HFFc6 (cell line): ENCODE measurements at places on chromosomes 2 and 18.

DNA sequence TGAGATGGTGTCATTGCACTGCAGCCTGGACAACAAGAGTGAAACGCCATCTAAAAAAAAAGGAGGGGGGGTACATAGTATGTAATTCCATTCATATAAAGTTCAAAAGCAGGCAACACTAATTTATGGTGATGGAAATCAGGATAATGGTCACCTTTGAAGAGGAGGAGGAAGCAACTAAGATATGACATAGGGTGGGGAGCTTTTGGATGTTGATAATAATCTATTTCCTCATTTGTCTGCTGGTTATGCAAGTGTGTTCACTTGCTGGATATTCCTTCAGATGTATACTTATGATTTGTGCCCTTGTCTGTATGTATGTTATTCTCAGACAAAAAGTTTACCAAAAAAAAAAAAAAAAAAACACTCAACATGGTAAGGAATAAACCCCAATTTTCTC is 28.6 kb upstream of the ATIC start:
- no peak for DNase-seq

DNA sequence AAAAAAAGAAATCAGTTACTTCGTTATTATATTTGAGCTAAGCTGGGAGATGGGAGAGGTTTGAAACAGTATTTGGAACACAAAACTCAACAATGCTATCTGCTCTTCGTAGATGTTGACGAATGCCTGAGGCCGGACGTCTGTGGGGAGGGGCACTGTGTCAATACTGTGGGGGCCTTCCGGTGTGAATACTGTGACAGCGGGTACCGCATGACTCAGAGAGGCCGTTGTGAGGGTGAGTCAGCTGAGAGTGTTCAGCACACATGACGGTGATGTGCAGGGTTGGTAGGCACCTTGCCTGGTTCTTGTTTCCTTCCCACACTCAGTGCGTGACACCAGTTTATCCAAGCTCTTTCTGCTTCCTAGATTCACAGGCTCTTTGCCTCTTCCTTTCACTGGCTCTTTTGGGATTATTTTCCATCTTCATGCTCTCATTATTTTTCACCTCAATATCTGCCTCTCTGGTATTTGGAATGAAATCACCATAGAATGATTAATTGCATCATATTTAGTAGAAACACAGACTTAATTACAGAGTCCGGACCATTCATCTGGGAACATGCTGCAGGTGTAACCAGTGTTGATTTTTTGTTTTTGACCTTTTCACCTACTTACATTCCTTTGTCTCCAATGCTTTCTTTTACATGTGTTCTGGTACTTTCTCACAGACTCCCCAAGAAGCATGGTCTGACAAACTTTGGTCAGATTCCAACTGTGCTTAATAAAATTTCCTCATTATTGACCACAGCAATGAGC is 200.6 kb upstream of the RASGRP3 start:
- peak; percentile 58 for DNase-seq

GRCh38 chr2:175009917-175010621 is 4.9 kb upstream of the CHN1 start:
- no peak for DNase-seq

DNA sequence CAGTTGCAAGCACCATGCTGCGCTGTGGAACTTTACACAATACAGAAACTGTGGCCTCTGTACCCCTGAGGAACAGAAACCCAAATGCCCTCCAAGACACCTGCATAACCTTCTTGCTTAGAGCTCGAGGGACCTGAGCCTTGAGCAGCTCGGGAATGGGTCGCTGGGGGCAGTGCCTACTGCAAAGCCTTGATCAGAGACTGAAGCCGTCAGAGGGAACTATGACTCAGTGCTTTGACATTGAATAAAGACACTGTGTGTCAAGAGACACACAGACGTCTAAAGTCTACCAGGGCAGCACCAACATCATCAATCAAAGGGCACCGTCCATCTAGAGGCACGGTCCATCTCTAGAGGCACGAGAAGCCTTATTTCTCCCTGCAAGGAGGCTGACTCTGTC is 30.6 kb downstream of the GPR45 start:
- no peak for DNase-seq
